HFFc6 (cell line): ENCODE measurements at places on chromosomes 1 and 21.
A peak's percentile ranks its signal among the peaks of the same experiment; 100 is the strongest.

DNA sequence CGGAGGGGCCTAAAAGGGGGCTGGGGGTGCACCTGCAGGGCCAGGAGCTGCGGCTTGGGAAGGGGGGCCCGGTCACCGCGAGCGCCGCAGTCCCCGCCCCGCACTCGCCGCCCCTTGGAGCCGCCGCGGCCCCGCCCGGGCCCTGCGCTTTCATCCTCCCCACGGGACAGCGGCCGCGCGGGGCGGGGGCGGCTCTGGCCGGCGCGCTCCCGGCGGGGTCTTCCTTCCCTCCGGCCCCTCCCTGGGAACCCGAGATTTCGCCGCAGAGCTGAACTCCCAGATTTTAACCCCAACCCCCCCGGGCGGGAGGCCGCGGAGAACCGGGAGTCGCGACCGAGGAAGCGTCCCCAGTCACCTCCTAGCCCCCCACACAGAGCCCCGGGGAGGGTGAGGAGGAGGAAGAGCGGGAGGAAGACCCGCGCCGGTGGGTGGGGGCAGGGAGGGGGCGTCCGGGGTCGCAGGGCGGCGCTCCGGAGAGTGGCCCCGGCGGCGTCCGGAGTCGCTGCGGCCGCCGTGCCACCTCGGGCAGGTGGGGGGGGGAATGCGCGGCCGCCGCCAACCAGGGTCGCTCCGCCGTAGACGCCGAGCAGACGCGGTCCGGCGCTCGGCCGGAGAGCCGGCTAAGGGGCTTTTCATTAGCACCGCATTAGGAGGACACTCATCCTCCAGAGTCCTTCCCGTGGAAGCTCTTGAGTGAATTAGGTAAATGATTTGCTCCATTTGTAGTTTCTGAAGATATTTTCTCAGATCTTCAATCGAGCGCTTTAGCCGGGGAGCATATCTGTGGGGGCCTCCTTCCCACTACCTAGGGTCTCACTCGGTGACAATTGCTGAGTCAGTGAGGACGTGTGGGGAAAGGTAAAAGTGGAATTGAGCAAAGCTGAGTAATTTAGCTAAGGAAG is 31.6 kb upstream of the NFIA start:
- DNase-seq = no peak

- DNase-seq = peak; percentile 68
These were observed 172.6 kb upstream of the HMCN1 start for GRCh38 chr1:185561629-185562028.

DNA sequence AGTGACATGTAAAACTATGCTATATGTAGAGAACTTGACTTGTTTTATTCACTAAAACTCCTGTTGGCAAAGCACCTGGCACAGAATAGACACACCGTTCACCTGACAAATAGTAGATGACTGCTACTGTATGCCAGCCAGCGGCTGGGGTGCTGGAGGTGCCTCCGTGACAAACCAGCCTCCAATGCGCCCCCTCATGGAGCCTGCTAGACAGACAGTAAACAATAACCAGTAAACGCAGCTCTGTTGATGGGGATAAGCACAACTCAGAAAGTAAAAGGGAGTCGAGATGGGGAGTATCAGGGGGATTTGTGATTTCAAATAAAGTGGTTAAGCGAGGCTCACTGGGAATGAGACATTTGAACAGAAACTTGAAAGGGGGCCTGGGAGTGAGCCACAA is 107.2 kb downstream of the PRDM2 start:
- peak; percentile 7 for DNase-seq

GRCh38 chr1:35807614-35808449 is at the start of gene AGO4:
AGO4 (plus strand) TSS chr1:35808016; CDS start chr1:35808417, 401 bp downstream.
- peak; percentile 46 for DNase-seq

DNA sequence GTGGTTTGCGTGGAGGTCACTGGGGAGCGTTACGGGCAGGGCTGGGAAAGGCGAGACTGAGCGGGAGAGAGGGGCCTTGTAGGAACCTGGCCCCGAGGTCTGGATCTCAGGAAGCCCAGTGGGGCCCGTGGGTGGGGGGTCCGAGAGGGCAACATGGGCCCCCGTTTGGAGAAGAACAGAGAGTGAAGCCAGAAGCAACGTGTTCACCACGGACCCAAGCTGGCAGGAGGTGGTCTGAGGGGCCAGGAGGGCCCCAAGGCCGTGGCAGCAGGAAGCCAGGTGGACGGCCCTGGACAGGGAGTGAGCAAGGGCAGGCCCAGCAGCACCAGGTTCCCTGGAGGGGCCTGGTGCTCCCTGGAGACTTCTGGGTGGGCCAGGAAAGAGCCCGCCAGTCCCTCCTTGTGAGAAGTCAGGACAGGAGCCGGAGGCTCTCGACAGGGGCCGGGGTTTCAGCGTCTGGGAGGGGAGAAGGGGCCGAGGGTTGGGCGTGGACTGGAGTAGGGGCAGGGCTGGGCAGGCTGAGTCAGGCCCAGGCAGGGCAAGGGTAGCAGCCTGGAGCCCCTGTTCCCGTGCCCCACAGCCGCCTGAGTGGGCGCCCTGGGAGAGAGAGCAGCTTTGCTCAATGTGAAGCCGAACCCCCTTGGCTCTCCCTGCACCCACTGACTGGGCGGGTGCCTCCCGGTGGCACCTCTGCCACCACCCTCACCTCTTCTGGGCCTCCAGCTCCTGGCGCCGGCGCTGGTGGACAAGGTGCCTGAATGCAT is 33.5 kb downstream of the CFAP74 start:
- no peak for DNase-seq

- DNase-seq = no peak
These were observed 18.0 kb upstream of the GRHL3 start for GRCh38 chr1:24300971-24301784.

DNA sequence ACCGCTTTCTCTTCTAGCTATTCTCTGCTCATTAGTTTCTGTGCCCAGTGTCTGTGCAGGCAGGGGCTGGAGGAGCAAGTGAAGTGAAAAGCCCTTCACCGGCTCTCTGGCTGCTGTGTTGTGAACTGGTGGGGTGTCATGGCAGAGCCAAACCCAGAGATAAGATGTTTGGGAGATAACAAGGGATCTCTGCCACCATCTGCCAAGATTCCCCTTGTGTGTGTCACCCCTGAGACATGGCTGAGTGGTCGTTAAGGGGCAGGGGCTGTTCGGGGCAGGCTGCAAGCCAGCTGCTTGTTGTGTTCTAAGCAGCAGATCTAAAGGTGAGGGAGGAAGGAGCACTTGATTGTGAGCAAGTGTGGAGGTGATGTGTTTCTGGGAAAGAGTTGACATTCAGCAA is 24.5 kb downstream of the CNIH3 start:
- DNase-seq = no peak

DNA sequence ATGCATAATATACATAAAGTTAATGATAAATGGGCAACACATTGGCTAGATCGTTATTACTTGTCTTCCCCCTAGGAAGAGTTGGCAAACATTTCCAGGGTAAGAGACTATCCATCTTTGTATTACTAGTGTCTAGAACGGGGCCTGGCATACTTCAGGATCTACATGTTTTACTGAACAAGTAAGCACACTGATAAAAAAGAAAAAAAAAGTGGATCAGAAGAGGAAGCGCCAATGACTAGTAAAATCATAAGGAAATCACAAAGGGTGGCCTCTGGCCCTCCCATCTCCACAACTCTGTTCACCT is 482 bp downstream of the TM2D1 start:
- no peak for DNase-seq

GRCh38 chr1:151516031-151516511 is 4.9 kb downstream of the CGN start:
- no peak for DNase-seq

GRCh38 chr1:48216941-48217340 is 5.6 kb upstream of the SLC5A9 start:
- no peak for DNase-seq

DNA sequence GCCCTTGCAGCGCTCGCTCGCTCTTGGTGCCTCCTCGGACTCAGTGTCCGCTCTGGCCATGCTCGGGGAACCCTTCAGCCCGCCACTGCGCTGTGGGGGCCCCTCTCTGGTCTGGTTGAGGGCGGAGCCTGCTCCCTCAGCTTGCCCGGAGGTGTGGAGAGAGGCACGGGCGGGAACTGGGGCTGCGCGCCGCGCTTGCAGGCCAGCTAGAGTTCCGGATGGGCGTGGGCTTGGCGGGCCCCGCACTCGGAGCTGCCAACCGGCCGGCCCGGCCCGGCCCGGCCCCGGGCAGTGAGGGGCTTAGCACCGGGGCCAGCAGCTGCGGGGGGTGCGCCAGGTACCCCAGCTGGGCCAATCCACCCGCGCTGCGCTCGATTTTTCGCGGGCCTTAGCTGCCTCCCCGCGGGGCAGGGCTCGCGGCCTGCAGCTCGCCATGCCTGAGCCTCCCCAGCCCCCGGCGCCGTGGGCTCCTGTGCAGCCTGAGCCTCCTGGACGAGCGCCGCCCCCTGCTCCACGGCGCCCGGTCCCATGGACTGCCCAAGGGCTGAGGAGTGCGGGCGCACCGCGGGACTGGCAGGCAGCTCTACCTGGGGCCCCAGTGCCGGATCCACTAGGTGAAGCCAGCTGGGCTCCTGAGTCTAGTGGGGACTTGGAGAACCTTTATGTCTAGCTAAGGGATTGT is 217.0 kb upstream of the PKN2 start:
- no peak for DNase-seq

- DNase-seq = no peak
These were observed 338.7 kb downstream of the VAV3 start for GRCh38 chr1:107626073-107626796.
